ENCODE measurements at places on chromosomes 7 and 10.

GRCh38 chr7:82375713-82376112 lies 67.9 kb downstream of the CACNA2D1 start:
- no peak for DNase-seq

GRCh38 chr10:79463578-79464496 lies 18.4 kb upstream of the ZCCHC24 start:
- no peak for DNase-seq

DNA sequence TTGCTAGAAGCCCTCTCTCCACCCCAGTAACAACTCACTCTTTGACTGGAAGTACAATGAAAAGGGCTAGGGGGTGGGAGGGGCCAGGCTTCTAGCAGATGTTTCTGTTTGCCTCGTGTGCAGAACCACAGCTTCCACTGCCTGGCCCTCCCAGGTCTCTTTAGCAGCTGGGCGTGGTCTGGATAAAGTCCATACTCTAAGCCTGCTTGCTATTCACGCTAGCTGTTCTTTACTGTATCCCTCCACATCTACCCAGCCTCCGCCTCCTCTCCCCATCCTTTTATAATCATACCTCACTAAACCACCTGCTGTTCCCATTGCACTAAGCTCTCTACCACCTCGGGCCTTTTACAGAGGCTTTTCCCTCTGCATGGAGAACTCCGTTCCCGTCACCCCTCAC lies 288.8 kb downstream of the CAMK1D start:
- DNase-seq = no peak

GRCh38 chr10:8334631-8335030 lies 280.1 kb downstream of the GATA3 start:
- DNase-seq = no peak

- no peak for DNase-seq
Measured at GRCh38 chr7:103413407-103413806, 32.6 kb downstream of the SLC26A5 start.

DNA sequence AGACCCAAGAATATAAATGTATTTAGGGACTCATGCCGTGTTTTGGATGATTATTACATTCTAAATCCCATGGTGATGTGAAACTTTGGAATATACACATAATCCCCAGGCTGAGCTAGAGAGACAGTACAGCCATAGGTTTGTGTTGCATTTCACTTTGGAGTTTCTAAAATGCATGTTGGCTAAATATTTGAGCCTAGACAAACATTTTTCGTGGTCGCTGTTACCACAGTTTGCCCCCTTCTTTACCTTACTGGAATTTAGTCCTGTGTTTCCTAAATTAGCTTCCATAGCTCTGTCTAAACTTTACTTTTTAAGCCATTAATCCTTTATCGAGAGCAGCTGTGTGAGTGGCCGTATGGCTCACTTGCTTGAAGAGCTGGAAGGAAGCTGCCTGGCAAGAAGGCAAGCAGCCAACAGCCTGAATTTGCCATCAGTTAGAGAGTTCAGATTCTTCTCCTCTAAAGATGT lies 192.0 kb downstream of the BICC1 start:
- DNase-seq = no peak

GRCh38 chr10:128026615-128027300 lies 99.5 kb downstream of the MKI67 start:
- no peak for DNase-seq

Data from hematopoietic multipotent progenitor cell treated with erythropoietin and hydrocortisone succinate and interleukin-3 and kit ligand, for 17 days (in vitro differentiated cells).